ENCODE measurements at places on chromosomes 5 and 9.
A peak's percentile ranks its signal among the peaks of the same experiment; 100 is the strongest.

DNA sequence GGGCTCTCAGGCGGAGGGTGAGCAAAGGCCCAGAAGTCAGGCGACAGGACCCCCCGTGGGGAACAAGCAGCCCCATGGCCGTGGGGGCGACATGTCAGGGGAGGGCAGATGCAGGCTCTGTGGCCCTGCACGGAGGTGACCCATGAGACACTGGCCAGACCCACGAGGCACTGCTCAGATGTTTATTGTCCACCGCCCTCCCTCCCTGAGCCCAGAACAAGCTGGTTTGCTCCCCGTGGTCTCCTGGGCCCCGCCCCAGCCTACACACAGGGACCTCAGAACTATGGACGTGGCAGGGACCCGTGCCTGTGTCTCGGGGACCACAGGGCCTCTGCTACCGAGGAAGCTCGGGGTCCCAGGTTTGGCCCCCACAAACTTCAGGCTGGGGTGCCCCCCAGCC lies 1.9 kb downstream of the FUT7 start:
- no peak overlapping the region for H3K4me3 ChIP-seq
- no peaks in the 10 kb centered on the region for H3K36me3 ChIP-seq

GRCh38 chr9:95012035-95012708 lies 285.7 kb downstream of the AOPEP start:
- no peak for DNase-seq
- peaks cover 4% of the 10 kb centered on the region for H3K4me1 ChIP-seq
- no peaks in the 10 kb centered on the region for H3K36me3 ChIP-seq
- no peaks in the 10 kb centered on the region for H3K27me3 ChIP-seq
- H3K4me3 ChIP-seq: no peak overlapping the region
- no peak overlapping the region for H3K27ac ChIP-seq

DNA sequence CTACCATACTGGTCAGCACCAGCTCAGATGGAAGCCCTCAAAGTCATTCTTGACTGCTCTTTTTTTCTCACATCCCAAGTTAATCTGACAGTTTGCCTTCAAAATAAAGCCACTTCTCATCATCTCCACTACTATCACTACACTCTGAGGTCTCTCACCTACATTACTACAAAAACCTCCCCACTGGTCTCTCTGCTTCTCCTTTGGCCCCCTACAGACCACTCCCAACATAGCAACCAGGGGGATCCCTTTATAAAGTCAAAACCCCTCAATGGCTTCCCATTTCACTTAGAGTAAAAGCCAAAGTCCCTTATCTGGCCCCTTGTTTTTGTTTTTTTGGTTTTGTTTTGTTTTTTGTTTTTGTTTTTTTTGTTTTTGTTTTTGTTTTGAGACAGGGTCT lies 4.6 kb downstream of the ARAP3 start:
- peak; percentile 18 for DNase-seq
- H3K4me1 ChIP-seq: peaks cover 8% of the 10 kb centered on the region
- no peak overlapping the region for H3K4me3 ChIP-seq
- H3K27me3 ChIP-seq: no peaks in the 10 kb centered on the region
- H3K36me3 ChIP-seq: no peaks in the 10 kb centered on the region

- no peaks in the 10 kb centered on the region for H3K27me3 ChIP-seq
- no peak overlapping the region for H3K4me3 ChIP-seq
- peaks cover 4% of the 10 kb centered on the region for H3K36me3 ChIP-seq
These were observed 18.3 kb downstream of the MARCHF3 start for GRCh38 chr5:127011961-127012644.

GRCh38 chr5:13926731-13927130 lies 17.8 kb downstream of the DNAH5 start:
- no peaks in the 10 kb centered on the region for H3K36me3 ChIP-seq
- H3K27me3 ChIP-seq: no peaks in the 10 kb centered on the region
- DNase-seq: no peak
- H3K4me3 ChIP-seq: no peak overlapping the region
- no peak overlapping the region for H3K27ac ChIP-seq
- H3K4me1 ChIP-seq: no peaks in the 10 kb centered on the region

GRCh38 chr5:80408484-80409366 lies 861 bp downstream of the ZFYVE16 start:
- peaks cover 14% of the 10 kb centered on the region for H3K4me1 ChIP-seq
- H3K27ac ChIP-seq: peak overlapping the region; percentile 65
- H3K4me3 ChIP-seq: peak overlapping the region; percentile 97
- peak; percentile 55 for DNase-seq
- H3K36me3 ChIP-seq: no peaks in the 10 kb centered on the region

DNA sequence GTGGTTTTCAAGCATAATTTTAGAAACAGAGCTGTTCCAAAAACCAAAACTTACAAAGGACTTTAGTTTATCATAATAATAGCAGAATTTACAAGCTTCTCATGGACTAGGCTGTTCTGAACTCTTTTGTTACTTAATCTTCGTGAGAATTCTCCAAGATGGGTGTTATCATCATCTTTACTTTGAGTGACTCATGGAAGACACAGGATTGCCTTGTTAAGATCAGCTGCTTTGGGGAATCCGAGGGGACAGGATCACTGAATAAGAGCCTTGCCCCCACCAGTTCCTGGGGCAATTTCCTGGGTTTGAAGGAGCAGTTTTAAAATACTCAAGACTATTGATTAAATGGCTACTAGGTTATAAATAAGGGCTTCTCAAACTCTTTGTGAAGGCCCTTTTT lies 80.5 kb downstream of the CFAP90 start:
- H3K4me1 ChIP-seq: no peaks in the 10 kb centered on the region
- DNase-seq: no peak
- no peak overlapping the region for H3K4me3 ChIP-seq

DNA sequence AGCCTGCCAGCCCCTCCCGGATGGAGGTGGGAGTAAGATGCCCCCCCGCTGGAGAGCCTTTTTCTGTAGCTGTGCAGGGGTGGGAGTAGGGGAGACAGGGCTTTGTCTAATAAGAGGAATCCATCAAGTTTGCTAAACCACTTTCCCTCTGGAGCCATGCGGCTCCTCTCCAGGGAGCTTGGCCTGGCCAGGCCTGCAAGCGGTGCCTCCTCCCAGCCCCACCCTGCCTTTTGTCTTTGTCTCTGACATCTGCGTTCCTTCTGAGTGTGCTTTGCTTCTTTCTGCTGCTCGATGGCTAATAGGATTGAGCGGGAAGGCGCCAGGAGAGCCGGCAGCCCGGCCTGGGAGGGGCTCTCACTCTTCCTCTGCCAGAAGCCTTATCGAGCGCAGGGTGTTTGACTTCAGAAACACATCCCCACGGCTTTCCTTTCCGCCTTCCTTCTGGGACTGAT lies 26.7 kb upstream of the FCN1 start:
- H3K27ac ChIP-seq: no peak overlapping the region
- no peak for DNase-seq
- no peaks in the 10 kb centered on the region for H3K36me3 ChIP-seq
- H3K4me3 ChIP-seq: no peak overlapping the region
- H3K27me3 ChIP-seq: no peaks in the 10 kb centered on the region
- H3K4me1 ChIP-seq: no peaks in the 10 kb centered on the region

DNA sequence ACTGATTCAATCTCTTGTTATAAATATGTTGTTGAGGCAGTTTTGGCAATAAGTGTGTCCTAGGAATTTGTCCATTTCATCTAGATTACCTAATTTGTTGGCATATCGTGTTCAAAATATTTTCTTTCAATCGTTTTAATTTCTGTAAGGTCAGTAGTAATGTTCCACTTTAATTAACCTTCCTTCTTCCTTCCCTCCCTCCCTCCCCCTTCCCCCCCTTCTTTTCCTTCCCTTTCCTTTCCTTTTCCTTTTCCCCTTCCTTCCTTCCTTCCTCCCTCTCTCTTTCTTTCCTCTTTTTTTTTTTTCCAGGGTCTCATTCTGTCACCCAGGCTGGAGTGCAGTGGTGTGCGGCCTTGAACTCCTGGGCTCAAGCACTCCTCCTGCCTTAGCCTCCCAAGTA lies 27.1 kb downstream of the CD14 start:
- H3K27me3 ChIP-seq: no peaks in the 10 kb centered on the region
- H3K4me3 ChIP-seq: no peak overlapping the region
- H3K27ac ChIP-seq: no peak overlapping the region
- H3K4me1 ChIP-seq: no peaks in the 10 kb centered on the region
- DNase-seq: no peak
- no peaks in the 10 kb centered on the region for H3K36me3 ChIP-seq

- H3K36me3 ChIP-seq: no peaks in the 10 kb centered on the region
- no peak for DNase-seq
- peaks cover 4% of the 10 kb centered on the region for H3K27me3 ChIP-seq
- H3K4me1 ChIP-seq: peaks cover 8% of the 10 kb centered on the region
- no peak overlapping the region for H3K27ac ChIP-seq
These were observed 39.4 kb downstream of the LAMC3 start for GRCh38 chr9:131048332-131048731.

- H3K36me3 ChIP-seq: no peaks in the 10 kb centered on the region
- no peaks in the 10 kb centered on the region for H3K27me3 ChIP-seq
- H3K4me1 ChIP-seq: no peaks in the 10 kb centered on the region
- H3K4me3 ChIP-seq: no peak overlapping the region
These were observed 2.5 kb upstream of the ZNF474 start for GRCh38 chr5:122126756-122127321.
